Naive thymus-derived CD4-positive, alpha-beta T cell (primary cell): ENCODE measurements at places on chromosomes 12 and 14. TPM values are rescaled to one million over a fixed set of nuclear protein-coding genes. Genes with fewer than 3 reads are reported as not detected.

GRCh38 chr14:102325791-102326345, 6.3 kb downstream of the ZNF839 start:
- DNase-seq = no peak

DNA sequence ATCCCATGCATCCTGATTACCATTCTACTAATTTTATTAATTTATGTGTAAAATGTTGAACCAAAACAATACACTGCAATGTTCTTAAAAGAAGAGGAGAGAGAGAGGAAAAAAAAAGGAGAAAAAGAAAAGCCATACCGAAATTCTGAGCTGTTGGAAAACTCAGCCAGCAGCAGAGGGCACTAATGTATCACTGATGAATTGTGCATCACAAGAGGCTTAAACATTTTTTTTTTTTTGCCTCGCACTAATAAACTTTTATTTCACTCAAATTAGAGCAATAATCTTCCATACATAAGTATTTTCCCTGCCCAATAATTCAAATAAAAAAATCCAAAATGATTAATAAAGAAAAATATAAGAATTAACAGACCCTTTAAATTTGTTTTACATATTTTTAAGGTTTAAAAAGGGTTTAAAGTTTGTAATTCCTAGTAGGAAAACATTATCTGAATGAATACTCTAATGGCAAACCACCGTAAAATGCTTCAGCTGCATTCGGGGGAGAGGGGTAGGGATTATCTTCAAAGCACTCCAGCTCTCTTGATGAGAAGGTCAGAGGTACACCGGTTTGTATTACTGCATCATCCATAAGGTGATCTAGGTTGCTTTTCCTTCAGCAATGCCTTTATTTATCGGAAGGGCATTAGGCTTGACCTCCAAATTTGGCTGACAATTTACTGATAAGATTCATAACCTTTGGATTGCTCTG, 41.9 kb downstream of the ATP23 start:
- DNase-seq = peak; percentile 9

- DNase-seq = no peak
Observed at GRCh38 chr12:122355706-122356105, 66.8 kb downstream of the CLIP1 start.

DNA sequence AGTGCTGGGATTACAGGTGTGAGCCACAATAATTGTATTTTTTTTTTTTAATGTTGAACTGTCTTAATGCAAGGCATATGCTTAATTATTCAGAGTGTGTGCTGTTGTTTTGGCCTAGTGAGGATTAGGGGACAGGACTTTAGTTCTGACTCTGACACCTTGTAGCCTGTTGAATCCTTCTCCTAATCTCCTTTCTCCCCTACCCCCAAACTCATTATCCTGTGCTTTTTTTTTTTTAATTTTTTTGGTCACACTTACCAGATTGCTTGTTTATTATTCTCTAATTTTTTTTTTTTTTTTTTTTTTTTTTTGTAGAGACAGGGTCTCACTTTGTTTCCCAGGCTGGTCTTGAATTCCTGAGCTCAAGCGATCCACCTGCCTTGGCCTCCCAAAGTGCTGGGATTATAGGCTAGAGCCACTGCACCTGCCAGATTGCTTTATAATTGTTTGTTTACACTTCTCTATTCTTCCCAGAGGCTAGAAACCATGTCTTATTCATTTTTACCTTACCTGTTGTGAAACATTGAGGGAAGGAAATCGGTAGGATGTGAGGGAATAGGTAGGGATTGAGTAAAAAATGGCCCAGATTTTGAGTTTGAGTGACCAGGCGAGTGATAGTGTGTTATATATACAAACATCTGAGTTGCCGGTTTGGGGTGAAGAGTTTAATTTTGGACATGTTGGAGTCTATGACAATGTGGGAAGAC, 32.2 kb downstream of the DIP2B start:
- no peak for DNase-seq

DNA sequence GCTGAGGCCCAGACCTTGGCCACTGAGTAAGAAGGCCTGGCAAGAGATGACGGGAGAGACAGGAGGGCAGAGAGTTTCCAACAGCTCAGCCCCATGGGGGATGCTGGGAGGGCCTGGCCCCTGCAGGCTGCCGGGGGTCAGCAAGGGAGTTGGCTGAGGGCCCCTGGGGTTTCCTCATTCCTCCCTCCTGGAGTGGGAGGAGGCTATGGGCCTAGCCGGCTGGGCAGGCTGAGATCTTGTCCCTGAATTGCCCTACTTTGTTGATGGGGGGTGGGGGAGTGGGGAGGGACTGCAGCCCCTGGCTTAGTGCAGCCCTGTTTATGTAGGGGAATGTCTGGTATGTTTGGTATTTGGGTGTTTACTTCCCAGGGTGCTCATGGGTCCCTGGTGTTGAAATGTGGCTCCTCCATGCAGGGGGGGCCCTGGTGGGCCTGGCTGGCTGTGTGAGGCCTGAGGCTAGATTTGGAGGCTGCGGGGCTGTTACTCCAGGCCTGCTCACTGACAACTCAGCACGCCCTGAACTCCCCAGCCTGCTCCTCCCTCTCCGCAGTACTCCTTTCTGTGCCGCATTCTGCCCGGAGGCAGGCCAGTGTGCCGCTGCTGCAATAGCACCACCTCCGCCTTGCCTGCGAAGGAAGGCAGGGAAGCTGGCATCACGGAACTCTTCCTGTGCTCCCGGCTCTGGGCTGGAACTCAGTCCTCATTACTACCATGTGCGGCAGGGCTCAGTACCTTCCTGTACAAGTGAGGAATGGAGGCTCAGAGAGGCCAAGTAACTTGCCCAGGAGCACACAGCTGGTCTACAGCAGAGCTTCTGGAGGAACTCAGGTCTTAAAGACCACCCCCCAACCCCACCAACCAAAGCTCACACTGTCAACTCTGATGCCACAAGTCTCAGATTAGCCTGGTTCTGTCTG, 25.3 kb downstream of the JDP2 start:
- no peak for DNase-seq

AEBP2 gene
- polyA plus RNA-seq = 11.3 TPM

NELL2 gene
- 152 TPM for polyA plus RNA-seq

GRCh38 chr12:131946757-131947156, 3.0 kb upstream of the EP400 start:
- no peak for DNase-seq

DNA sequence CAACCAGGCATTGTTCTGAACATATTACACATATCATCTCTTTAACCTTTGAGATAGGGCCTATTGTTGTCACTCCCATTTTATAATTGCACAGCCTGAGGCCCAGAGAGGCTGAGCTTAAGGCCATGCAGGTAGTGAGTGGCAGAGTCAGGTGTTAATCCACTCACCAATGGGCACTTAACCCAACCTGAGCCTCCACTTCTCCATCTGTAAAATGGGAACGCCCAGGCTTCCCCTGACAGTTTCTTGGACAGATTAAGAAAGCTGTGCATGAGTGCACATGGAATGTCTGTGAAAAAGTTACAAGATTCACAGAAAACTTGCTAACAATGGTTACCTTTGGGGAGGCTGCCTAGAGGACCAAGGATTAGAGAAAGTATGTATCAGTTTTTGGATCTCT, 32.9 kb downstream of the ESRRB start:
- DNase-seq = no peak

GRCh38 chr12:40980427-40980961, 207.6 kb upstream of the PDZRN4 start:
- no peak for DNase-seq

- no peak for DNase-seq
Observed at GRCh38 chr12:101256266-101256665, 23.6 kb upstream of the UTP20 start.

GRCh38 chr12:75087654-75088053, 122.0 kb downstream of the KCNC2 start:
- no peak for DNase-seq

DNA sequence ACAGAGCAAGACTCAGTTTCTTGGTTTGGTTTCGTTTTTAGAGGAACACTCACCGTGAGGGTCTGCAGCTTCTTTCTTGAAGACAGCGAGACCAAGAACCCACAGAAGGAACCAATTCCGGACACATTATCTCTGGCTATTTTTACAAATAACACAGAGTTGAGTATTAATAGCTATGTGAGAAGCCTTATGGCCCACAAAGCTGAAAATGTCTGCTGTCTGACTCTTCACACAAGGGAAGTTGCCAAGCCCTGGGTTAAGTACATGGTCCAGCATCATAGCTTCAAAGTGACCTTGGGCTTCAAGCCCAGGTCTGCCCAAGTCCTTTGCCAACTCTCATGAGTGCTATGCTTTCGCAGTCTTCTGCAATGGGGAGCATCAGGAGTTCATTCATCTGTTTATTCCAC, 2.6 kb upstream of the LGMN start:
- DNase-seq = no peak

GRCh38 chr14:89501381-89501780, 84.3 kb upstream of the FOXN3 start:
- no peak for DNase-seq

POTEG gene
- not detected for polyA plus RNA-seq

DNA sequence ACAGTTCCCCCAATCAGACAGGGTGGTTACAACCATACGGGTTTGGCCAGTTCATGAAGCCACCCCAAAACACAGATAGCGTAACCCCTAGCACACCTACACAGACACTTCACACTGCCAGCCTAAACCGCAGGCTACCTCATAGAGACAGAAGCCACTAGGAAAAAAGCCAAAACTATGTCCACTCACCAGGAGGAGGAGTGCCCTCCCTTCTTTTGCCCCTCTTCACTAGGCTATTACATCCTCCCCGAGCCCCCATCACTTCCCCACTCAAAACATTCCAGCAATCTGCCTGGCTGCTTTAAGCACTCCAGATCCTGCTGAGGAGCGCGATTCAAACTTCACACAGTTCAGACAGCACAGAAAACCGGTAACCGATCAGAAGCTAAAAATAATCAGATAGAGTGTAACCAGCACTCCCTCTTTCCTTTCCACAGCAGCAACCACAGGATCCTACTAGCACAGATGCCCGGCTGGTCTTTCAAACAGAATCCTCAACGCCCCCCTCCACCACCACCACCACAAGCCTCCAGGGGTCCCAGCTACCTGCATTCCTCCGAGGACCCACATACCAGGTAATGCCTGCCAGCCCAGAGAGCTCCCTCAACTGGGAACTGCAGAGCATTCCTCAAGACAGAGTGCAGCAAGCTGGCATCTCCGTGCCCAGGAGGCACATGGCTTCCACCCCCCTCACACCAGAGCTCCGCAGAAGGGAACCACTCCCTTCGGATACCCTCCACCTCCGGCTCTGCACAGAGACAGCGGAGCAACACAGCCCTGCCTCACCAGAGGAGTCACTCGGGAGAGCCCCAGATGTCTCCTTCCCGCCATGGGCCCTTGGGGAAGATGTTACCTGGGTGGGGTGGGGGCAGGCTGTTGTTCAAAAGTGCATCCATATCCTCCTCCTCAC, 1.5 kb downstream of the CHD4 start:
- DNase-seq = peak; percentile 57

GRCh38 chr12:129337413-129337812, 484.1 kb downstream of the GLT1D1 start:
- DNase-seq = no peak

DNA sequence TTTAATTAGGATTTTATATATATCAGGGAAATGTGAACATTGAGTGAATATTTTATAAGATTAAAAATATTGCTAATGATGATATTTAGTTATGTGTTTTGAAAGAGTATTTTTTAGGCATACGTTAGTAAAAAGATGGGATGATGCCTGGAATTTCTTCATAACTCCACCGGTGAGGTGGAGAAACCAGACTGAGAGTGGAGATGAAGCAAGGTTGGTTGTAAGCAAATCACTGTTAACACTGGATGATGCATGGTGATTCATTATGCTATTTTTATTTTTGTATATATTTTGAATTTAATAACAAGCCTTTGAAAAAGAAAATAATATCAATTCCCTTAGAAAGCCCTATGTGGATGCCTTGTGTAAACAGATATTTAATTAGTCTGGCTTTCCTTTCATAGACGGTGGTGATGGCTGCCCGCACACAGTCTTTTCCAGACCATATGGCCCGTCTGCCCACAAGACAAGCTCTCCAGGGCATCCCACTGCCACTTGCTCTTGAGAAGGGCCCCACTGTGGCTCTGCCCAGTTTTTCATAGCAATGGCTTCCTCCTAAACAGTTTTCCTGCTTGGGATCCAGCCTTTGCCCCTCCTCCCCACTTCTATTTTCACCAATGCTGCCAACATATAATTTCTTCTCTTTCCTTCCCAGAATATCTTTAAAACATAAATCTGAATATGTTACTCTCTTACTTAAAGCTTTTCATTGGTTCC, 95.4 kb downstream of the HELB start:
- DNase-seq = no peak

IGFBP6 gene
- 0.81 TPM for polyA plus RNA-seq

- no peak for DNase-seq
Observed at GRCh38 chr14:33979613-33980276, 28.9 kb upstream of the EGLN3 start.

CELA1 gene
- 3.8 TPM for polyA plus RNA-seq

GRCh38 chr14:23438101-23438971, 2.9 kb upstream of the MYH7 start:
- DNase-seq = peak; percentile 9

DNA sequence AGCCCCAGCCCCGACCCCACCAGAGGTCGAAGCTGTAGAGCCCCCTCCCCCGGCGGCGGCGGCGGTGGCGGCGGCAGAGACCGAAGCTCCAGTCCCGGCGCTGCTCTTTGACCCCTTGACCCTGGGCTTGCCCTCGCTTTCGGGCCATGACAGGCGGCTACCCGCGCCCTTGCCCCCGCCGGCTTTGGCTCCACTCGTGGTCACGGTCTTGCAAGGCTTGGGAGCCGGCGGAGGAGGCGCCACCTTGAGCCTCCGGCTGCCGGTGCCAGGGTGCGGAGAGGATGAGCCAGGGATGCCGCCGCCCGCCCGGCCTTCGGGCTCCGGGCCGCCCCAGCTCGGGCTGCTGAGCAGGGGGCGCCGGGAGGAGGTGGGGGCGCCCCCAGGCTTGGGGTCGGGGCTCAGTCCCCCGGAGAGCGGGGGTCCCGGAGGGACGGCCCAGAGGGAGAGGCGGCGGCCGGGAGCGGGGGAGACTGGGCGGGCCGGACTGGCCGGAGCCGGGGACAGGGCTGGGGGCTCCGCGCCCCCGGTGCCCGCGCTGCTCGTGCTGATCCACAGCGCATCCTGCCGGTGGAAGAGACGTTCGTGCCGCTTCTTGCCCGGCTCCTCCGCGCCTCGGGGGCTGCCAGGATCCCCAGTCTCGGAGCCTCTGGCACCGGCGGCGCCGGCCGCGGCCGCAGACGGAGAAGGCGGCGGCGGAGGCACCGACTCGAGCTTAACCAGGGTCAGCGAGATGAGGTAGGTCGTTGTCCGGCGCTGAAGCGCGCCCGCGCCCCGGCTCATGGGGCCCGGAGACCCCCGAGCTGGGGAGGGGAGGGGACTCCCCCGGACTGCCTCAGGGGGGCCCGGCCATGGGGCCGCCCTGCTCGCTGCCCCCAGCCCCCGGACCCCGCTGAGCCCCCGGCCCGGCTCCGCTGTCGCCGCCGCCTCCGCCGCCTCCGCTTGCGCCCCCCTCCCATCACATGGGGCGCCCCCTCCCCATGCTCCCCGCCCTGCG, 778 bp downstream of the AGAP2 start:
- no peak for DNase-seq
